ENCODE measurements at places on chromosomes 4 and X.

- DNase-seq = no peak
These were observed 24.0 kb upstream of the SMIM14 start for GRCh38 chr4:39662683-39663082.

DNA sequence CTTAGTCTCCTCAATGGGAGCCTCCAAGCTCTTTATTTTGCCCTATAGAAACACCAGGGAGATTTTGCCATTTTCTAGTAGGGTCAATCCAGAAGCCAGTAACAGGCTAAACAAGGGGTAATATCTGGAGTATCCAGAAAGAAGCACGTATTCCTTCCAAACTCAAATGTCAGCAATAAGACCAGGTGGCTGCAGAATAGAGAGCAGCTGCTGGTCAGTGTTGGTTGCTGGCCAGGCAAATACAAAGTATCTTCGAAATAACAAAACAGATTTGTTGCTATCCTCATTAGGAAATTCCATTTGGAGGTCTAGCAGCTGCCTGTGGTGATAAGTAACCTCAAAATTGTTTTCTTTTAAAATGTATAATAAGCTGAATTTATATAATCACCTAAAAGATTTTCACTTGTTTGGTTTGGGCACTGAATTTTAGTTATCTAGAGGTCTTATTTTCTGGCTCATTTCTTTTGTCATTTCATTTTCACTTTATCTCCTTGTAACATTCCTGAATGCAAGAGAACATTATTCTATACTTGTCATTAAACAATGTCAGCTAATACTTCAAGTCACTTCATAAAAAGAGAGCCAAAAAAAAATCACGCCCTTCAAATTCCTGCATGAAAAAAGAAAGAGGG, 320.6 kb downstream of the DTHD1 start:
- DNase-seq = no peak

DNA sequence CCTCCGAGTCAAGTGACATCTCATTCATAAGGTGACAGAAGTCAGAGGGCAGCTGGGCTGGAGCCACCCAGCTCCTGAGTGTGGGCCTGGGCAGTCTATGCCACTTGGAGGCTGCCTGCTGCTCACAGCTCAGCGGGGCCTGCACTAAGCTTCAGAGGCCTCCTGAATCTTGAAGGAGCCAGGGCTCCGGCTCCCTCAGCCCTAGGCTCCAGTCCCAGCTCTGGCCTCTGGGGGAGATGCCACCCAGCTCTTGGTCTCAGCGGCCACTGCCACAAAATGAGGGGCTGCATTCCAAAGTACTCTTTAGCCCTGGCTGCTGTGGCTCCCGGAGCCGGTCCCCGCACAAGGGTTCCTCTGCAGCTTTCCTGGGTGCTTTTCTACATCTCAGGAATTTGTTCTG, 32.7 kb upstream of the PSAPL1 start:
- DNase-seq = no peak

- DNase-seq = no peak
These were observed 15.5 kb downstream of the RAB40A start for GRCh38 chrX:103503853-103504207.

- no peak for DNase-seq
These were observed 46.7 kb downstream of the ARL9 start for GRCh38 chr4:56552273-56552672.

DNA sequence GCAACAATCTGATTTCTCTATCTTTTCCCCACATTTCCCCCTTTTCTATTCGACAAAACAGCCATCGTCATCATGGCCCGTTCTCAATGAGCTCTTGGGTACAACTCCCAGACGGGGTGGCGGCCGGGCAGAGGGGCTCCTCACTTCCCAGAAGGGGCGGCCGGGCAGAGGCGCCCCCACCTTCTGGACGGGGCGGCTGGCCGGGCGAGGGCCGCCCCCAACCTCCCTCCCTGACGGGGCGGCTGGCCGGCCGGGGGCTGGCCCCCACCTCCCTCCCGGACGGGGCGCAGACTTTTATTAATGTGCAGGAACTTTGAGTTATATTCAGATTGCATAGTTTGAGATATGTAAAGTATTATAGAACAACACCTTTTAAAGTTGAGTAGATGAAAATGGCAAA, 64.4 kb upstream of the HPGD start:
- no peak for DNase-seq
